Panc1 (cell line): ENCODE measurements at places on chromosomes 12 and 14.
A peak's percentile ranks its signal among the peaks of the same experiment; 100 is the strongest.

DNA sequence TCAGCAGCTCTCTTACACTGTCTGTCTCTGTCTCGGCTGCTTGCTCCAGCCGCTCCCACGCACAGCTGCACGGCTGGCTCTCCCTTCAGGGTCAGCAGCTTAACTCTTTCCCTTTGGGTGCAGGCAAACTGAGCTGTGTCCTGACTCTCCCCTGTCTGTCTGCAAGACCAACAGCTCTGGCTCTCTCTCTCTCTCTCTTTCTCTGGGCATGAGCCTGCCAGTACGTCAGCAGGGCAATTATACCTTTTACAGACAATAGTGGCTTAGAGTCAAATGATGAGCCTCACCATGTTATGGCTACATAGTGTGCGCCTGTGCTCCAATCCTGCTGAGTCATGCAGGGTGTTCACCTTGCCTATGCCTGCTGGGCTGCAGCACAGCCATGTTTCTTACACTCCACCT, 120.5 kb upstream of the DDHD1 start:
- DNase-seq: no peak

DNA sequence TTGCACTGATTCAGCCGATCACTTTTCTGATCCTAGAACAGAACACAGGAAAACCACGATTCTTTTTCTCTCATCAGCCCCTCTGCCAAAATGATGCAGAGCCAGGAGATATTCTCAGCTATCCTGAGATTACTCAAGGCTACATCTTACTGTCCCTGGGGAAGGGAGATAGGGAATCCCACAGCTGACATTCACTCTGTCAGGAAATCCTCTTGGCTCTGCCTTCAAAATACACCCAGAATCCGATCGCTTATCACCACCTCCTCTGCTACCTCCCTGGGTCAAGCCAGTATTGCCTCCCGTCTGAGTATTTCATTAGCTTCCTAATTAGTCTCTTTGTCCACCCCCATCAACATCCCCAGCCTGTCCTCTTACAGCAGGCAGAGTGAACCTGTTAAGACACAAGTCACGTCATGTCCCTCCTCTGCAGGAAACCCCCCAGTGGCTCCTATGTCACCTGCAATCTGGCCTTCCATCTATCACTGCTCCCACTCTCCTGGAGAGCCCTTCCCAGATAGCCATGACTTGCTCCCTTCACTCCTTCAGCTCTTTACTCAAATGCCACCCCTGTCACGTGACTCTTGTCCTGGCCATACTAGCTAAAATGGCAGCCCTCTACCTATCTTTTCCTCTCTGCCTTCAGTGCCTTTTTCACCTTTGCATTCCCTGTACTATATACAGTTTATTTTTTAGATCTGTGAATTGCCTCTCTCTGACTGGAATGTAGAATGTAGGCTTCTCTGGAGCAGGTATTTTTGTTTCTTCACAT, 70.3 kb downstream of the GALNT4 start:
- DNase-seq: no peak

DNA sequence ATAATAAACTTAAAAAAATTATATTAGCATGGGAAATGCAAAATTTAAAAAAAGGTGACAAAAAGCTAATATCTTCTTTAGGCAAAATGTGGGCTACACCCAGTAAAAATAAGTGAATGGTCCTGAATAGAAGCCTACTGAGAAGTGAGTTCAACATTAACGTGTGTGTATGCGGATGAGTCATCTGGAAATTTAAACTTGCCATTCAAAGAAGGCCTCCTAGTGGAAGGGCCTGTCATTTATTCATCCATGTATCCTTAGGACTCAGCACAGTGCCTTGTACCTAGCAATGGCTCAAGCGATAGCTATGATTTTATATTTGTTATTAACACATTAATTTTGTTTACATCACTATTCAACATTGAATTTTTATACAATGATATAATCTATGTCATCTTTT, 226.2 kb downstream of the NUBPL start:
- no peak for DNase-seq

DNA sequence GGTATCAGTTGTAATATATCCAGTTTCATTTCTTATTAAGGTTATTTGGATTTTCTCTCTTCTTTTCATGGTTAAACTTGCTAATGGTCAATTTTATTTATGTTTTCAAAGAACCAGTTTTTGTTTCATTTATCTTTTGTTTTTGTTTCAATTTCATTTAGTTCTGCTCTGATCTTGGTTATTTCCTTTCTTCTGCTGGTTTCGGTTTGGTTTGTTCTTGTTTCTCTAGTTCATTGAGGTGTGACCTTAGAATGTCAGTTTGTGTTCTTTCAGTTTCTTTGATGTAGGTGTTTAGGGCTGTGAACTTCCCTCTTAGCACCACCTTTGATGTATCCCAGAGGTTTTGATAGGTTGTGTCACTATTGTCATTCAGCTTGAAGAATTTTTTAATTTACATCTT, 145.6 kb upstream of the SLCO1B1 start:
- no peak for DNase-seq

- DNase-seq: peak; percentile 86
Measured at GRCh38 chr12:26097046-26097878, 27.6 kb downstream of the BHLHE41 start.

DNA sequence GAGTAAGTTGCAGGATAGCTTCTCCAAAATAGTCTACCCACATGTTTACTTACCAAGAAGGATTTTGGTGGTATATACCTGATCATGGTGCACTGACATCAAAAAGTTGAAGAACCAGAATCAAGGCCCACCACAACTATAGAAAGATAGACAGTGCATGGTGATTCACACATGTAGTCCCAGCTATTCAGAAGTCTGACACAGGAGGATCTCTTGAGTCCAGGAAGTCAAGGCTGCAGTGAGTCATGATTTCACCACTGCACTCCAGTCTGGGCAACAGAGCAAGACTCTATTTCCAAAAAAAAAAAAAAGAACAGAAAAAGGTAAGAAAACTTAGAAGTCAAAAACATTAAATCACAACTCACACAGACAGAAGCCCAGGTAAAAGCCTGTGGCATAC, 422.2 kb upstream of the FOXG1 start:
- no peak for DNase-seq

DNA sequence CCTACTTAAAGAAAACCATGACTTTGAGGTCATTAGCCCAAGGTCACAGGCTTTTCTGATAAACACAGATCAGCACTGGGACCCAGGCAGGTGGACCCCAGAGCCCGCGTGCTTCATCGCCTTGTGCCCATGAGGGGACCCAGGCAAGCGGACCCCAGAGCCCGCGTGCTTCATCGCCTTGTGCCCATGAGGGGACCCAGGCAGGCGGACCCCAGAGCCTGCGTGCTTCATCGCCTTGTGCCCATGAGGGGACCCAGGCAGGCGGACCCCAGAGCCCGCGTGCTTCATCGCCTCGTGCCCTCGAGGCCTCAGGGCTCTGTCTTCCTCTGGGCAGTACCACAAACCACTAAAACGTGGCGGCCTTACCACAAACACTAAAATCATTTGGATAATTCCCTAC, 31.7 kb downstream of the STX2 start:
- no peak for DNase-seq

DNA sequence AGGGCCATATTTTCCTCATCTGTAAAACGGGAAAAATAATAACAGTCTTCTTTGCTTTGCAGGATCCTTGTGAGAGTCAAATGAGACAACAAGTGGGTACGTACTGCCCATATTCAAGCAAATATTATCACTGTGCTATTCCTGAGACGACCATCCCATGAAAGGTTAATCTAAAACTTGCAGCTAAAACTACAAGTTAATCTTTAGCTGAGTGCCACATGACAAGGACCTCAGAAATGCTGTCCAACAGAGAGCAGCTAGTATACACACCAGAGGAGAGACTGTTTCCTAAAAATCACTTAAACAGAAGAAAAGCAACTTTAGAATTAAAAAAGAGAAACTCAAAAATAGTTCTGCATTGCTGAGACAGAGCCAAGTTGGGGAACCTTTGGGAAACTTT, 162.7 kb upstream of the TMTC2 start:
- no peak for DNase-seq

GRCh38 chr14:102768223-102769048, 8.8 kb upstream of the TRAF3 start:
- DNase-seq: no peak

DNA sequence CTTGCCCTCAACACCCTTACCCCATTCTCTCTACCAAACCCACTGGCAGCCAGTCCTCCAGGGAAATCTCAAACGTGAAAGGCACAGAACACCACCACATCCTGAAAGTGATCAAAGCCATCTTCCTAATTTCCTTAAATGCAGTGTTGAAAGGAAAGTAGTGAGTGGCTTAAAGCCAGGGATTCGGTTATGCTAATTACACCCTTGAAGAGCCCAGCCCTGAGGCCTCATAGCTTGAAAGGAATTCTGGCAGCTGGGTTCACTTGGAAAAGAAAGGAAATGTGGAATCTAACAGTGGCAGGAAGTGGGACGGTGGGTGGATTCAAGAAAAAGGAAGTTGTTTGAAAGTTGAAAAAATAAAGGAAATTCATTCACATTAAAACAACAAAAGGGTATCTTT, 73.0 kb upstream of the FICD start:
- DNase-seq: no peak

DNA sequence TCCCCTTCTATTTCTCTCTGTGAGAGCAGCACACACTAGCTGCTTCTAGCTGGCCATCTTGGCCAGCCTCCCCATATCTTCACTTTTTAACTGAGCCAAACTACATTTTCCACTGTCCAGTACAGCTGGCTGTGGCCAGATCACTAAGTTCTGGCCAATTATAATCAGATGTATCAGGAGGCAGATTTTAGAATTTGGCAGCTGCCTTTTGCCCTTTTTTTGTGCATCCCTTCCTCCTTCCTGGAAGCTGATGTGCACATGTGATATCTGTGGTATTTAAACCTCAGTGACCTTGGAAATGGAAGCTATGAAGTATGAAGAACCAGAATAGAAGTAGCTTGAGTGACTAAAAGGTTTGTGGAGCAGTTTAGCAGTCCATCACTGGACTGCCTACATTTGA, 49.8 kb upstream of the ANO6 start:
- no peak for DNase-seq

DNA sequence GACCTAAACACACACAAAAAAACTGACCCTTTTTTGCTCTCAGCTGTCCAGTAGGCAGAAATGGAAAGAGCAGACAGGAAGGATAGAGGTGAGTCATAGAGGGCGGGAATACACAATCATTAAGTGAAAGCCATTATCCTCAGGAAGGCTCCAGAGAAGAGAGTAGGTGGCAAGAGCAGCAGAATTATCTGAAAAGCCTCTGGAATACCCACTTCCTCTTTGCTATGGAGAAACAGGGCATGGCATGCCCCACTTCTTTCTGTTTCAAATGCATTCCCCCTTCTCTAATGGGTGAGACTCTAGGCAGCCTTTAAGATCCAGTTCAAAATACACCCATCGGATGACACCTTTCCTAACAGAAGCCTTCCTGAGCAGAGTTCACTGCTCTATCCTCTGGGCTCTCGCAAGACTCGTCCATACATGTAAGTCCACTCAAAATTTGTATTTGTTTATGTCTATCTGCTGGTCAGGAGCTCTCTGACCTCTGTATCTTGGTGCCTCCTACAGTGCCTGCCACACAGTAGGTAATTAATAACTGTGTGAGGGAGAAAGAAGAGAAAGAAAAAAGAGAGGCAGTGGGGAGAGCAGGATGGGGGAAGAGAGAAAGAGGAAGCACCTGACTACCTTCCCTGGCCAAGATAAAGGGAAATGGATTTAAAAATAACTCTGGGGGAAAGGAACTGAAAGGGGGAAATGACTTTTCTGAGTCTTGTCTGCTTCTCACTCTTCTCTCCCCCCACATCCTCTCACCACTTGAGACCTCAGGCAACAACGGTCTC, 8.5 kb downstream of the KLHL33 start:
- no peak for DNase-seq
